ENCODE measurements at places on chromosomes 3 and 15.

GRCh38 chr3:124714223-124714853, 15.9 kb upstream of the UMPS start:
- H3K27ac ChIP-seq, result no peak overlapping the region
- H3K4me1 ChIP-seq, result no peaks in the 10 kb centered on the region
- H3K36me3 ChIP-seq, result no peaks in the 10 kb centered on the region
- H3K4me3 ChIP-seq, result no peak overlapping the region
- DNase-seq, result no peak
- no peaks in the 10 kb centered on the region for H3K27me3 ChIP-seq

DNA sequence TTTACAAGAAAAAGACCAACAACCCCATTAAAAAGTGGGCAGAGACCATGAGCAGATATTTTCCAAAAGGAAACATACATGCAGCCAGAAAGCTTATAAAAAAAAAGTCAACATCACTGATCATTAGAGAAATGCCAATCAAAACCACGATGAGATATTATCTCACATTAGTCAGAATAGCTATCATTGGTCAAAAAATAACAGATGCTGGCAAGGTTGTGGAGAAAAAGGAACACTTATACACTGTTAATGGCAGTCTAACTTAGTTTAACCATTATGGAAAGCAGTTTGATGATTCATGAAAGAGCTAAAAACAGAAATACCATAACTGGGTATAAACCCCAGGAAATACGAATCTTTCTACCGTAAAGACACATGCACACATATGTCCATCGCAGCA, 76.3 kb downstream of the SUCNR1 start:
- no peaks in the 10 kb centered on the region for H3K36me3 ChIP-seq
- H3K27ac ChIP-seq, result no peak overlapping the region
- no peaks in the 10 kb centered on the region for H3K27me3 ChIP-seq
- no peak overlapping the region for H3K4me3 ChIP-seq
- H3K4me1 ChIP-seq, result no peaks in the 10 kb centered on the region

DNA sequence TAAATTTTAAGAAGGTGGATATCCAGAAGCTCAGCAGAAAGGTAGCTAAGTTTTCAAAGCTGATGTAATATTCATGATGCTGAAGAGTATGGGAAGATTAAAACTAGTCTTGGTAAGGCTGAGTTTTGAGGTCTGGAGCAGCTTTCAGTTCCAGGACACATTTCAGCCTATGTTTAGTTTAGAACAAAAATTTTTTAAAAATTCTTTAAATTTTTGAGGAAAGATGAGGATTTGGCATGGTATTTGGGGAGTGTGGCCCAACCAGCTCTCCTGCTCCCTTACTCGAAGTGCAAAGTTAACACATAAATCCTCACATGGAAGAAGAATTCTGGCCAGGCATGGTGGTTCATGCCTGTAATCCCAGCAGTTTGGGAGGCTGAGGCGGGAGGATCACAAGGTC, 1039.1 kb downstream of the NAALADL2 start:
- no peaks in the 10 kb centered on the region for H3K27me3 ChIP-seq
- DNase-seq, result no peak
- H3K36me3 ChIP-seq, result no peaks in the 10 kb centered on the region
- no peak overlapping the region for H3K27ac ChIP-seq
- H3K4me1 ChIP-seq, result no peaks in the 10 kb centered on the region

DNA sequence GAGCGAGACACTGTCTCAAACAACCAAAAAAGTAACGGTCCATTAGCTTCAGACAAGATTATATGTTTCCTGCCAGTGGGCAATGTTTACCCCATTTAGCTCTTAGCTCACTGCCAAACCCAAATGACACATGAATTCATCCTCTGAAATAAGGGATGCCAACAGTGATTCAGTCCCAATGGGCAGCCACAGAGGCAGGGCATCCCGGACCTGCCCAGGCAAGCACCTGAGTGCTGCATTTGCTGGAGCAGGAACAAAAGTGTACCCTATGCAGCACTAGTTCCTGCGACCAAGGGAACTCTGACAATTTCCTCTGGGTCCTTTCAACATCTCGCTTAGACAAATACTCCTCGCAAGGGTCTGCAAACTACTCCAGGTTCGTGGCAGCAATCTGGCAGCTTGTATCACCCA, 8.0 kb downstream of the IP6K2 start:
- no peak overlapping the region for H3K4me3 ChIP-seq
- no peak for DNase-seq
- no peaks in the 10 kb centered on the region for H3K27me3 ChIP-seq
- H3K27ac ChIP-seq, result no peak overlapping the region

- no peaks in the 10 kb centered on the region for H3K27me3 ChIP-seq
- H3K36me3 ChIP-seq, result no peaks in the 10 kb centered on the region
- no peak for DNase-seq
- peaks cover 91% of the 10 kb centered on the region for H3K4me1 ChIP-seq
- H3K4me3 ChIP-seq, result no peak overlapping the region
Observed at GRCh38 chr3:149575961-149576564, 81.8 kb downstream of the WWTR1 start.

- H3K27me3 ChIP-seq, result no peaks in the 10 kb centered on the region
- no peak overlapping the region for H3K4me3 ChIP-seq
- H3K36me3 ChIP-seq, result no peaks in the 10 kb centered on the region
- H3K4me1 ChIP-seq, result no peaks in the 10 kb centered on the region
Observed at GRCh38 chr3:99711351-99711750, 73.0 kb downstream of the COL8A1 start.

DNA sequence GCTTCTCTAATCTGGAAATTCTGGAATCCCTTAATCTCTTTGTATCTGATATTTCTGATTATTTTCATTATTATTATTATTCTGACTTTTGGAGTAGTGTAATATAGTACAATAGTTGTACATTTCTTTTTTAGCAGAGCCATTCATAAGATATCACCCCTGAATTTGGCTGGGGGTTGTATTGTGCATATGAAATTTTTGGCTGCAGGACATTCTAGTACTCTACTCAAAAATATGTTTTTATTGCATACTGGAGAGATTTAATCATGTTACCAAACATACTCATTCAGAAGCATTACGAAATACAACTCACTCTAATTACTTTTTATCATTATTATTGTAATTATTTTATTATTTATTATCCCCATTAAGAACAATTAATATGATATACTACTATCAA, 589.7 kb upstream of the KCNMB2 start:
- no peaks in the 10 kb centered on the region for H3K27me3 ChIP-seq
- no peaks in the 10 kb centered on the region for H3K36me3 ChIP-seq
- H3K4me1 ChIP-seq, result no peaks in the 10 kb centered on the region
- H3K4me3 ChIP-seq, result no peak overlapping the region

- H3K36me3 ChIP-seq, result no peaks in the 10 kb centered on the region
- no peak overlapping the region for H3K4me3 ChIP-seq
- H3K27ac ChIP-seq, result no peak overlapping the region
- no peak for DNase-seq
- no peaks in the 10 kb centered on the region for H3K27me3 ChIP-seq
Observed at GRCh38 chr3:171168086-171168485, 141.6 kb upstream of the SLC2A2 start.

GRCh38 chr3:127454051-127454450, 136.5 kb downstream of the TPRA1 start:
- no peaks in the 10 kb centered on the region for H3K36me3 ChIP-seq
- peaks cover 26% of the 10 kb centered on the region for H3K4me1 ChIP-seq
- no peak overlapping the region for H3K27ac ChIP-seq
- peaks cover 11% of the 10 kb centered on the region for H3K27me3 ChIP-seq

DNA sequence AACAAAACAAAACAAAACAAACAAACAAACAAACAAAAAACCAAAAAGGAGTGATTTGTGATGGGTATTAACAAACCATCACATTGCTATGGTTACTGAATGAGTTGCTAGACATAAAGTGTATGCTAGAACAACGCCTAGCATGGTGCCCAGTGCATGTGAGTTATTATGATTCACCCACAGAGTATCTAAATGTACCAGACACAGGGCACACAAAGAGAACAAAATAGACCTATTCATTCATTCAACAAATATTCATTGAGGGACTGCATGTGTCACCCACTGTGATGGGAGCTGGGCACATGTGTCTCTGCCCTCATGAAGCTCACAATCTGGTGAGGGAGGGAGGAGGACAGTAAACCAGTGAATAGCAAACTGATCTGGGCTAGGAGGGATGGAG, 11.6 kb upstream of the ACAN start:
- H3K4me1 ChIP-seq, result no peaks in the 10 kb centered on the region
- no peak overlapping the region for H3K4me3 ChIP-seq

- no peaks in the 10 kb centered on the region for H3K4me1 ChIP-seq
- H3K36me3 ChIP-seq, result no peaks in the 10 kb centered on the region
- no peak for DNase-seq
- no peak overlapping the region for H3K27ac ChIP-seq
- no peaks in the 10 kb centered on the region for H3K27me3 ChIP-seq
Observed at GRCh38 chr3:186700267-186700666, 16.9 kb upstream of the KNG1 start.

DNA sequence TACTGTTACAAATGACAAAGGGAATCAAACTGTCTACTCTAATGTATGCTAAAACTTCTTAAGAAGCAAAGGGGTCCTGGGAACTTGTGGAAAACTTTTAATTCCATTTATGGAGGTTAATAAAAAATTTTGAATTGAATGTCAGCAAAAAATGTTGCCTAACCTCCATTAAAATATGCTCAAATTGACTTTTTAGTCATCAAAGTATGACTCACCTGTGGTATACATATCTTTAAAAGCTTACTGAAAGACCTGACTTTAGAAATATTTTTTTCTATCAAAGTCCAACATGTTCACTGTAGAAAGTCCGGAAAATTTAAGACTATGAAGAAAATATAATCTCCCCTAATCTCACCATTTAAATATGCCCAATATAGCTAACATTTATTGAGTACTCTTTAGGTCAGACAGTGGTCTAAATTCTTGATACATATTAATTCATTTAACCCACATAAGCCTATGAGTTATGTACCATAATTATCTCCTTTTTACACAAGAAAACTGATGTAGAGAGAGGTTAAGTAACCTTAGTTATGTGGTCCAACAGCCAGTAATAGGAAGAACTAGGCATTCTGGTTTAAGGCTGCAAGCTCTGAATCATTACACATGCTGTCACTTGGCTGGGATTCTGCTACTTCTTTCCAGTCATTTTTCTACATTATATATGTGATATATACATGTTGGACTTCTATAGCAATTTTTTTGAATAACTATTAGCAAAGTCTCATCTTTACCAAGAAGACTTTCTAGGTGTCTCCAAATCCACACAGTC, 83.6 kb downstream of the PDZRN3 start:
- H3K27me3 ChIP-seq, result no peaks in the 10 kb centered on the region
- no peaks in the 10 kb centered on the region for H3K36me3 ChIP-seq
- no peak overlapping the region for H3K27ac ChIP-seq
- peaks cover 15% of the 10 kb centered on the region for H3K4me1 ChIP-seq
- no peak for DNase-seq

DNA sequence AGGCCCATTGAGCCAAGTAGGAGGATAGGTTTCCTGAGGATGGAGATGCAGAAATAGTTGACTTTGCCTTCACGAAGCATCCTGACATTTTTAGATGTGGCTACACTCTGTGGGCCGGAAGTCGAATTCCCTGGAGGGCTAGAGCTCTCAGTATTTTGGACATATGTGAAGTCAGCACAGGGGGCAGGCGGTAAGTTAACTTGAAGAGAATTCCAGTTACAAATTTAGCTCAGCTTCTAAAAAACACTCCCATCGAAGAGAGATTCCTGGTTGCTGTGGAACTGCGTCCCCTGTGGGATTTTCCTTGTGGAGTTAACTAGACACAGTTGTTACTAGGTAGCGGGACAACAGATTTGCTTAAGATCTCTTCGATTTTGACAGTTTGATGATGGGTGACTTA, 161.9 kb upstream of the RGMA start:
- H3K4me1 ChIP-seq, result no peaks in the 10 kb centered on the region
- no peak overlapping the region for H3K4me3 ChIP-seq
- no peaks in the 10 kb centered on the region for H3K36me3 ChIP-seq
- no peak overlapping the region for H3K27ac ChIP-seq

DNA sequence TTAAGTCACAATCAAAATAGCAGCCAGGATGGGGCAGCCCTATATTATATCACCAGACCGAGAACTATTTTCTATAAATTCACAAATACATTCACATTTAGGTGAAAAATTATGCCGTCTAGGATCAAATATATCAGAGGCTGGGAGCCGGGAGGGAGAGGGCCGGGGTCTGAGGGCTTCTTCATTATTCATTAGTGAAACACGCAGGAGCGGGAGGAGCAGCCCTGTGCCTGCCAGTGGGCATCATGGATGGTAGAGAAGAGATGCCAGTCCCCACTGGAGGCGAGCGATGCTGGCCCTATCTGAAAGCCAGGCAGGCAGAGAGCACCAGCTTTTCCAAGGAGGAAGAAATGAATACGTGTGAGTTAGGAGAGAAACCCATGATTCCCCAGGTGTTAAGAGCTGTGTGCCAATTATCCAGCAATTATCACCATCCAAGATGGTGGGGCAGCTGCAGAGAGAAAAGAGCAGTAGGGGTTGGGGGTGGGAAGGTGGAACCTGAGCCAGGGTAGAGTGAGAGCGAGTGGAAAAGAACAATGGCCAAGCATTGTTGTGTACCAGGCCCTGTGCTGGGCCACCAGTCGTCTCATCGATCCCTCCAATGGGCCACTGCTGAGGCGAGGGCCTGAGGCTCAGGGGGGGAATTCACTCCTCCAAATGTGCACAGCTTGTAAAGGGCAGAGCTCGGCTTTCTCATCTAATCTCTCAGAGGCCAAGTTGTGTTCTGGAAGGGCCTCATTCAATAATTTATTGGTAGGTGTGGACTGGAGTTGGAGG, 261.3 kb upstream of the TLE3 start:
- no peak overlapping the region for H3K27ac ChIP-seq
- H3K27me3 ChIP-seq, result no peaks in the 10 kb centered on the region
- H3K4me1 ChIP-seq, result peaks cover 6% of the 10 kb centered on the region
- DNase-seq, result peak; percentile 40
- H3K4me3 ChIP-seq, result no peak overlapping the region

DNA sequence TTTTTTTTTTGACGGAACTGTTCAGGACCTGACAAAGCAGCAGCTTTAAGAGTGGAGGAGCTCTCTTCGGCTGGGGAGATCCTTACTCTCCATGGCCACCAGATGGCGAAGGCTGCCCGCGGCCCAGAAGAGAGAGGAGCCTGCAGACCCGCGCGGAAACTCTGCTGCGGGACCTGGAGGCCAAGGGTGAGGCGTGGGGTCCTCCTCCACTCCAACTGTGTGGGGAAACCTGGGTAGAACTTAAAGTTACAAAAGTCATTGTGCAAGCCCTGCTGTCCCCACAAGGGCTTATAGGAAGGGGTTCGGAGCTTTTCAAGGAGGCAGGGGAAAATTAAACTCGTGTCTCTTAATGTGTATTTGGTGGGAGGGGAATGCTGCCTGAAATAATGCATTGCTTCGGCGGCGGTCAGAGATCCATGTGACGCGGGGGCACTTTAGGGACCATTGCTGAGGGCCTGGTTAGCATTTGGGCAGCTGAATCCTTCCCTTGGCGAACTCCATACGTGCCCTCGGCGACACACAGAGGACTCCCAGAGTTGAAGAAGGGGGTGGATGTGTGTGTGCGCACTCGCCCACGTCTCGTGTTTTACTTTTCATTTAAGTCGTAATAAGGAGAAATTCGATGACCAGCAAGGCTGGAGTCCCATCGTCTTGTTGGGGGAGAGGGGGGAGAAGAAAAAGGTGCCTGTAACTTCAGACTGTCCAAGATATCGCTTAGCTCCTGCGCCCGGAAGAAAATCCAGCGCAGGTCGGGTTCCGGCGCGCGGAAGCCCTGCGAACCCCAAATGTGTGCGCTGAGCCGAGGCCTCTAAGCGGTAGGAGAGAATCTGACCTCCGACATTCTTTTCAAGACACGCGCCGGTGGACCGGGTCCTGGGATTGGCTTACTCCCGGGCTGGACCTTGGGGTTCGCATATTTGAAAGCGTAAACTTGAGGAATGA, 9.7 kb downstream of the EOMES start:
- peaks cover 9% of the 10 kb centered on the region for H3K27me3 ChIP-seq
- no peak for DNase-seq
- H3K4me1 ChIP-seq, result peaks cover 37% of the 10 kb centered on the region
- H3K36me3 ChIP-seq, result no peaks in the 10 kb centered on the region
- peak overlapping the region; percentile 40 for H3K27ac ChIP-seq

Data from vagina (tissue), 2 donors.